ENCODE measurements at places on chromosomes 2 and 18.

- no peak for DNase-seq
Observed at GRCh38 chr18:3154214-3154613, 65.6 kb downstream of the MYOM1 start.

GRCh38 chr2:196177124-196177523, 5.7 kb upstream of the STK17B start:
- DNase-seq: no peak

GRCh38 chr2:64275174-64275466, 130.9 kb upstream of the PELI1 start:
- no peak for DNase-seq

GRCh38 chr2:150012986-150013385, 425.4 kb upstream of the MMADHC start:
- no peak for DNase-seq

DNA sequence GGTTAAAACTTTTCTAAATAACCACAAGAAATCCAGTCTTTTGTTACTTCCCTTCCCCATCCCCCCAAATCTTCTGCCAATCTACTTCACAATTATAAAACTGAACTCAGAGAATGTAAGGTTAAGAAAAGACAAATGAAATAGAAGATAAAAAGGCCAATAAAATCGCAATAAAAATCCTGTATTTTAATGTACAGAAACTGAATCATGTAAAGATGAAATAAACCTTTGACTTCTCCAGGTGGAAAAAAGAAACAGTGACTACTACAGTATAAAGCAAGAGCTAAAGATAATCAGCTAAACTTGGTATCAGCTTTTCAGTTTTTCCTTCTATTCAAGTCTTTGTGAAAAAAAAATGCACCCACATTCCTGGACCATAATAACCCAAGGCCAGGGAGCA, 1.7 kb downstream of the SYT4 start:
- DNase-seq: no peak

DNA sequence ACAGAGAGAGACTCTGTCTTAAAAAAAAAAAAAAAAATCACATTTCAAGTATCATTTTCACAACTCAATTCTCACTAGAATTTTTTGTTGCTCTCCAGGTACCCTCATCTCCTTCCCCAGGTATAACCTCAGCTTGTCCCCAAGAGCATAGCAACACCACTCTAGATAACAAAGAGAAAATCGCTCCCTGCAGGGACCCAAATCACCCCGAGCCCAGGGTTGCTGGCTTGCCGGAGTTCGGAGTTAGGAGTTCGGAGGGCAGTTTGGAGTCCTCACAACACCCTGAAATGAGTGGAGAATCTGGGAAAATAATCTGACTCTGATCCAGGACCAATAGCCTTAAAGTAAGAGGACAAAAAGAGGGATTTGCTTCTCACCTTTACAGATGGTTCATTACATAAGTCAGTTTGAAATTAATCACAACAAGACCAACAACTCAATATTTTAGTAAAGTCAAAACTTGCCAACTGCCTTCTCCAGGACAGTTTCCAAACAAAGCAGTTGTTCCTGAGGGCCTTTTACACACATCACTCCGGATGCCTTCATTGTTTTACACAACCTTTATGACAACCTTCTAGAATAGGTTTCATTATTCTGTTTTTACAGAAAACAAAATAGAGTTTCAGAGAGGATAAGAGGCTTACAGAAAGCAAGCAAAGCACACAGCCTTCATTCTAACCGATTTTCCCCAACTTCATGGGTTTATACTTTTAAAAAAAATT, 59.1 kb downstream of the C2orf76 start:
- DNase-seq: no peak

All from activated T-cell treated with anti-CD3 and anti-CD28 coated beads for 1 hour (primary cell).